ENCODE measurements at places on chromosomes 11 and 22.

DNA sequence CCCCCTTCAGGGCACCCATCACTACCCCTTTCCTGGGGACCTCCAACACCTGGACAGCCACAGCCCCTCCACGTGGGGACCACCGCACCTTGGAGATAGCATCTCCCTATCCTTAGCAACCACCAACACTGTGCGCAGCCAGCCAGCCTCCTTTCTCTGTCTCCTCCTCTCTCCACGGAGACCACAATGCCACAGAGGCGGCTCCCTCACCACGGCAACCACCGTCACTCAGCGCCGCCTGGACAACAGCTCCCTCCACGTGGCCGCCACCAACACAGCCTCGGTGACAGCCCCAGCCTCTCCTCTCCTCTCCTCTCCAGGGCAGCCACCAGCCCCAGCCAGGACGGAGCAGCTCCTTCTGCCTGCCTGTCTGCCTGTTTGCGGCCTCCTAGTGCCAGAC, 10.5 kb downstream of the ELFN2 start:
- no peak for DNase-seq

GRCh38 chr11:11841723-11842420, at the start of gene USP47:
USP47 (plus strand) TSS chr11:11841972; CDS start chr11:11842186, 214 bp downstream.
- peak; percentile 58 for DNase-seq

DNA sequence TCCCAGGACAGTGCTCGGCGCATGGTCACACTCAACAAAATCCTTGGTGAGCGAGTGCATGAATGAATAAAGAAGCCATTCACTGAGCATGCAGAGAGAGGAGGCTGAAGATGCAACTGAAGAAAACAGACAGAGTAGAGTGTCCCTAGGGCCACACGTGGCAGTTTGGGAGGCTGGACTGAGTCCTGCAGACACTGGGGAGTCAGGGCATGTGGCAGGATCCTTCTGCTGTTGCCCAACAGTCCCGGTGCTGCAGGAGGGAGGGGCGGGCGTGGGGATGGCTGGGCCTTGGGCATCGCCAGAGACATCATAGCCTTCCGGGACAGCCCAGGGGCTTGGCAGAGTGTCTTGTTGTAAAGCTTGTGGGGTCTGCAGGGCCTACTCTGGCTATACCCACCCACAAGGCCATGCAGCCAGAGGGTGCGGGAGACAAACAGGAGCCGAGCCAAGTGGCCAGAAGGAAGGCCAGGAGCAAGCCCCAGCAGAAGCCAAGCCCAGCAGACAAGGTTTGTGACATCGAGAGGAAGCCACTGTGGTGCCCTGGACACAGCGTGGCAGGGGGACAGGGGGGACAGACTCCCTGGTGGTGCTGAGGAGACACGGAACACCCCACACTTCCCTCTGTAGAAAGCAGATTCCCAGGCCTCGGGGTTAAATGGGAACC, 26.7 kb upstream of the FBLN1 start:
- DNase-seq, result no peak

DNA sequence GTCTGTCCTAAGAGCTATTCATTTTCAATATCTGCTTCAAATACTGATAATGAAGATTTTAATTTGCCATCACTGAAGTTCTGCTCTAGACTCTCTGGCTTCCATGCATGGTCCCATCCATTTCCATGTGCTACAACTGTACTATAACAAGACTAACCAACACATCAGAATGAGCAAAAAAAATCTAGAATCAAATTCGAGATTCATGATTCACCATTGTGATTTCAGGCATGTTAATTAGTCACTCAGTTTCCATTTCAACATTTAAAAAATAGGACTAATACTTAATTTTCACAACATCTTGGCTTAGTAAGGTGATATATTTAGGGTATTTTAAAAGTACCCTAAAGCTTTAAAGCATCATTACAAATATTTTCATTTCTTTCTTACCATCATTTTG, 22.8 kb downstream of the PICALM start:
- DNase-seq, result no peak

- no peak for DNase-seq
Observed at GRCh38 chr11:7272373-7272772, 20.7 kb downstream of the SYT9 start.

GRCh38 chr11:62922653-62923431, 1.7 kb upstream of the CHRM1 start:
- DNase-seq, result no peak

- no peak for DNase-seq
Observed at GRCh38 chr11:35348898-35349687, 70.3 kb downstream of the SLC1A2 start.

- no peak for DNase-seq
Observed at GRCh38 chr11:2737226-2737590, 37.4 kb upstream of the KCNQ1OT1 start.

DNA sequence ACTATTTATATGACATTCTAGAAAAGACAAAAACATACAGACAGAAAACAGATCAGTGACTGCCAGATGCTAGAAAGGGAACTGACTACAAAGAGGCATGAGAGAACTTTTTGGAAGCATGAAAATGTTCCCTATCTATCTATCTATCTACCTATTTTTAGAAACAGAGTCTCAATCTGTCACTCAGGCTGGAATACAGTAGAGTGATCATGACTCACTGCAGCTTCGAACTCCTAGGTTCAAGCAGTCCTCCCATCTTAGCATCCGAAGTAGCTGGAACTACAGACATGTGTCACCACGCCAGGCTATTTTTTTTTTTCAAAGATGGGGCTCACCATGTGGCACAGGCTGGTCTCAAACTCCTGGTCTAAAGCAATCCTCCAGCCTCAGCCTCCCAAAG, 6.9 kb downstream of the SBF2 start:
- no peak for DNase-seq

DNA sequence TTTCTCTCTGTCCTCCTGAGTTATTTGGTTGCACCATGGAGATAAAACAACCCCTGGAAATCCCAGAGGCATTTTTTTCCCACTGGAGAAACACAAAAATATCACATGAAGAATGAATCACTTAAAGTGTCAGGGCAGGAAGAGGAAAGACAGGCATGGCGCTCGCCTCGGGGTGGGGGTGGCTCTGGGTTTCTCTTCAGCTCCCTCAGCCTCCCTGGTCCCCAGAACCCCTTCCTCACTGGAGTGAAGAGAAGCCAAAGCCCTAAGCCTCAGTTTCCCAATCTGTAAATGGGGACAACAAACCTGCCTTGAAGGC, 938 bp downstream of the SHISAL1 start:
- no peak for DNase-seq

DNA sequence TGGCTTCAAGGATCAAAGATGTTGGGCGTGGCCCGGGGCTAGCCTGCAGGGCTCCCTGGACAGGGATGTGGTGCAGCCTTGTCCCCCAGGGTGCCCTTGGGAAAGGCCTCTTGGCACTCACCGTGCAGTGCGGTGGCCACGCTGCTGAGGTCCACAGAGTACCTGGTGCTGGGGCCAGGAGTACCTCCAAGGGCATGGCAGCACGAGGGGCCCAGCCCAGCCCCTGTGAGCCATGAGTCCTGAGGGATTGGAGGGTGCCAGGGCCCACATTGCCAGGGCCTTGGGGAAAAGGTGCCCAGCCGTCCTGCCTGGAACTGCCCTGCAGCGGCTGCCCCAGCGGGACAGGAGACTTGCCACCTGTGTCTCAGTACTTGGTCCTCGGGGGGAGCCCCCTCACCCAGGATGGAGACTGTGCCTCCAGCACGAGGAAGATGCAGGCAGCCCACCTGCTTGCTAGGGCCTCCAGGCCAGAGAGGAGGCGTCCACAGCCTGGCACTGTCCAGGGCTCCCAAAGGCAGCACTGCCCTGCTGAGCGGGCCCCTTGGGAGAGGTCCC, 44.2 kb downstream of the GRAMD4 start:
- no peak for DNase-seq

- no peak for DNase-seq
Observed at GRCh38 chr22:20456064-20456721, 18.6 kb upstream of the SCARF2 start.

GRCh38 chr11:86726118-86726753, 53.8 kb upstream of the ME3 start:
- DNase-seq, result no peak

DNA sequence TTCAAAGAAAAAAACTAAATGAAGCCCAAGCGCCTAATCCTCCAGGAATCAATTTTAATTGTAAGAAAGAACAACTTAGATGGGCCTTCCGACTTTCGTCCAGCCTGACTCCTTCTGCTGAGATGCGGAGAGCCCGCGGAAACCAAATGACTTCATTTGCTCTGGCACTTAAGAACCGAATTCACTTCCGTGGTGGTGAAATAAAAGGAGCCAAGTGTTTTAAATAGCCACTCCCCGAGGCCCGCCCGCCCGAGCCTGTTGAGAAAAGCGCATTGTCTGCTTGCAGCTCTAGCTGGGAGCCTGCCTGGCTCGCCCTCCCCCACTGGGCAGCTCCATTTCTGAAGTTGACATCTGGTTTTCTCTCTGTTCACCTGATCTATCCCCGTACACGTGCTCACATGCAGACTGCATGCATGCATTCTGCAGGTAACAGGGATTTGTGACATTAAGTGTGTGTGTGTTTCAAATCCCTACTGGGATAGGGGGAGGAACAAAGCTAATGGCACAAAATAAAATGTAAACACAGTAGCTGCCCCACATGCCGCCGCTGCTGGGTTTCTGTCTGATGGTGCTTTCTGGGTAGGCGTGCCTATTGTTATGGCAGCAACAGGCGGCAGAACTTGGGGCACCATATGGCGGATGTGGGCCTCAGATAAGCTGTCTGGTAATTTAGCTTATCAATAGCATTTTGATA, 6.2 kb downstream of the TEAD1 start:
- DNase-seq, result peak; percentile 66

GRCh38 chr11:11028017-11028692, 170.3 kb upstream of the ZBED5 start:
- DNase-seq, result no peak

- DNase-seq, result no peak
Observed at GRCh38 chr11:10484461-10485180, 29.6 kb downstream of the AMPD3 start.

DNA sequence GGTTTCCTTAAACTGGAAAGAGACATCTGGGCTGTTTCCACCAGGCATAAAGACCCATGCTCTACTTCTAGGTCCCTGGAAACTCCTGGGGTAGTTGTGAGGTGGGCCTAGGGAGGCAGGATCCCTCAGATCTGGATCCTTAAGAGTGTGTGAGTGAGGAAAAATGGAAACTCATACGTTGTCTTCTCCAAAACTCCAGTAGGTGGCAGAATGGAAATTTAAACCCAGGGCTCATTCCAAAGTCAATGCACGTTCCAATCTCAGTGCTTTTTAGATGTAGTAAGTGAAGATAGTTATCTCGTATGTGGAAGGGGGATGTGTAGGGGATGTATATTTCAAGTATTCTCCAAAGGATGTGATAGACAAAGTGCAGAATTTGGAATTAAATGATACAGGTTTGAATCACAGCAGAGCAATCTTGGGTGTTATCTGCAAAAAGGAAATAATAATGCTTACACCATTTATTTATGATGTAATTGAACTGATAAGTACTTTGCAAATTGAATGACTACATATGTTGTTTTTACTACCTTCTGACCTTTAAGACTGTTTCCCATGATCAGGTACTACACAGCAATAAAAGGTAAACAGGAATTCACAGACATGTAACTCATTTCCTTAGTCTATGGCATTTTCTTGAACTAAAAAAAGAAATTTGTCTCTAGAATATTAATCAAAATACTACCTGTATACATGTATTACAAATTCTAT, 13.1 kb upstream of the MMP1 start:
- no peak for DNase-seq

DNA sequence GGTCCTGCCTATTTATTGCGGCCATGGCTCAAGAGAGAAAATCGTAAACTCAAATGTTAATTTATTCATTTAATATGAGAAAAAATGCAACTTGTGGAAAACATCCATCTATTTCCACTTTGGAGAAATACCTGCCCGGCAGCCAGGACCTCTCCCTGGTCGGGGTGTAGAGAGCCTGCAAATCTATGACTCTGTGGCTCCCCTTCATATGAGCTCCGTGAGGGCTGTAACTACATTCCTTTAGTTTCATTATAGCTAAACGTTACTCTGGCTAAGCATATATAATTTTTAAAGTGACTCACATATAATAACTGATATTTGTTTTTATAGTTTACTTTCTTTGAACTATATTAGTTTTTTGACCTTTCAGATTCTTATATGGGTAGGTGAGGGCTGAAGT, 857.8 kb upstream of the FAT3 start:
- DNase-seq, result no peak

GRCh38 chr11:119584193-119585042, 144.6 kb downstream of the NECTIN1 start:
- no peak for DNase-seq

DNA sequence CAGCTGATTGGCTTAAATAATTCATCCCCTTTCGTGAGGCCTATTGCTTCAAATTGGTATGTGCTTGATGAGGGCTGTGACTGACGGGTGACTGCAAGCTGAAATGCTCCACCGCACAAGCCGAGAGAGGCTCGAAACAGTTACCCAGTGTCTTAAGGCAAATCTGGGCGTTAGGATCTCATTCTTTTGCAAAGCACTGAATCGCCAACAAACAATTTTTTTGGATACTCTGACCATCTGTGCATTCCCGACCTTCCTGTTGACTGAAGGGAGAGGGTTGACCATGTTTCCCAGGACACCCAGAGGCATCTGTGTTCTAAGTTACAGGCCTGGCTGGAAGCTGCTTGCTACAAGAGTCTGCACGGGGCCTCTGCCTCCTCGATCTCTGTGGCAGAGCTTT, 32.1 kb downstream of the CACNG2 start:
- no peak for DNase-seq

DNA sequence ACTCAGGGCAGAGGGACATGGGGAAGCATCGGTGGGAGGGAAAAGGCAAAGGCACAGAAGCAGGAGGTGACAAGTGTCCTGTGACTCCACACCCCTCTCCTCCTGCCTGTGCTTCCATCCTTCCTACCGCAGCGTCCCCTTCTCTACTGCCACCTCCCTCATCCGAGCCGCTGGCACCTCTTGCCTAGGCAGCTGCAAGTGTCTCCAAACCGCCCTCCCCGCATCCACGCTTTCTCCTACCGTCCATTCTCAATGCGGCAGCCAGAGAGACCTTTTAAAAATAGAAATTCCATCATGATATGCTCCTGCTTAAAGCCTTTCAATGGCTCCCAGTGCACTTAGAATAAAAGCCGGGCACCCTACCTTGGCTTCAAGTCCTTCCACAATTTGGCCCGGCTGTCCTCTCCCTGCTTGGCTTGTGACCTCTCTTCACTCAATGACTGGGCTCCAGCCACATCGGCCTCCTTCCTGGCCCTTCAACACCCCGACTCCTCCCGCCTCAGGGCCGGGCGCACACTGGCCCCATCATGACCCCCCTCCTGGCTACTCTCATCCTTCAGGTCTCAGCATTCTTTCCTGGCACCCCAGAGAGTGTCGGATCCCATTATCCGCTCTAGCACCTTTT, 16.5 kb downstream of the LRRC10B start:
- no peak for DNase-seq

- DNase-seq, result no peak
Observed at GRCh38 chr11:67264877-67265632, 1.2 kb upstream of the GRK2 start.

- no peak for DNase-seq
Observed at GRCh38 chr22:46794491-46794890, 32.0 kb downstream of the TBC1D22A start.

- no peak for DNase-seq
Observed at GRCh38 chr22:46056546-46057245, 79.7 kb upstream of the WNT7B start.

Measured in brain pericyte (primary cell).